ENCODE measurements at places on chromosomes 12 and 14.

GRCh38 chr12:22738945-22739344 lies 114.0 kb downstream of the ETNK1 start:
- no peak for DNase-seq
- no peak overlapping the region for H3K27ac ChIP-seq
- H3K36me3 ChIP-seq, result no peaks in the 10 kb centered on the region
- H3K27me3 ChIP-seq, result no peaks in the 10 kb centered on the region

GRCh38 chr12:65170209-65170881 lies 962 bp downstream of the LEMD3 start:
- peaks cover 51% of the 10 kb centered on the region for H3K4me1 ChIP-seq
- no peaks in the 10 kb centered on the region for H3K27me3 ChIP-seq
- H3K36me3 ChIP-seq, result peaks cover 4% of the 10 kb centered on the region
- peak overlapping the region; percentile 96 for H3K27ac ChIP-seq

- no peaks in the 10 kb centered on the region for H3K36me3 ChIP-seq
- H3K4me3 ChIP-seq, result no peak overlapping the region
- no peak overlapping the region for H3K27ac ChIP-seq
- DNase-seq, result no peak
- H3K27me3 ChIP-seq, result no peaks in the 10 kb centered on the region
- H3K4me1 ChIP-seq, result no peaks in the 10 kb centered on the region
Observed at GRCh38 chr14:100332071-100332639, 9.0 kb downstream of the SLC25A47 start.

DNA sequence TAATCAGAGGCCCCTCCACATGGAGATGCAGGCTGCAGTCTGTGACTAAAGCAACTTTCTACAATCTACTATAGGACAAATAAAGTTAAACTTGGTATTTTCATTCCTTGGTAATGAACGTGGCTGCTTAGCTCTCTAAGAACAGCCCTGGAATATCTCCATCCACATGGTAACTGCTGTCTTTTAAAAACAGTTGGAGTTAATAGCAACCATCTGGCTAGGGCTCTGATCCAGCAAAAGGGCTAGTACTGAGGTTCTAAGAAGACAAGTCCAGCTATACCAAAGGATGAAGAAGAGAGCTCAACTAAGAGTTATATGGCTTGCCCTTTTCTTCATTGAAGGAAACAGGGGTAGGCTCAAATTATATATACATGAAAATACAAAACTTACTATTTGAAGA lies 920.1 kb downstream of the FLRT2 start:
- H3K4me3 ChIP-seq, result no peak overlapping the region
- no peaks in the 10 kb centered on the region for H3K27me3 ChIP-seq
- H3K36me3 ChIP-seq, result no peaks in the 10 kb centered on the region
- DNase-seq, result no peak
- no peak overlapping the region for H3K27ac ChIP-seq
- no peaks in the 10 kb centered on the region for H3K4me1 ChIP-seq

DNA sequence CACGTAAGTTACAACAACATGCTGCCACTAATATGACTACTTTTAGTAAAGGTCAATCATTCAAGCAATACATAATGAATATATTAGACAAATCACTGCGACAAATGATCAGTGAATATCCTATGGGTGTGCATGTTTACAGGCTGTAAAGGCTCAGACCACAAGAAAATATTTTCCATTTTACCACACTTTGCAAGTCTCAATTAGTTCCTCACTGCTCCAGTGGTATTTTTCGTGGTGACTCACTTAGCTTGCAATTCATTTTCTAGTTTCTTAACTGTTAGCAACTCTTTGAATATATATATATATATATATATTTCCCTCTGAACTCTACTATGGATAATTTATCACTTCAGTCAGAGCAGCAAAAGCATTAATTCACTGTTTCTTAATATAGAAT lies 96.9 kb downstream of the EML5 start:
- no peaks in the 10 kb centered on the region for H3K27me3 ChIP-seq
- H3K4me3 ChIP-seq, result no peak overlapping the region
- H3K27ac ChIP-seq, result no peak overlapping the region
- no peak for DNase-seq
- H3K36me3 ChIP-seq, result no peaks in the 10 kb centered on the region
- H3K4me1 ChIP-seq, result no peaks in the 10 kb centered on the region

DNA sequence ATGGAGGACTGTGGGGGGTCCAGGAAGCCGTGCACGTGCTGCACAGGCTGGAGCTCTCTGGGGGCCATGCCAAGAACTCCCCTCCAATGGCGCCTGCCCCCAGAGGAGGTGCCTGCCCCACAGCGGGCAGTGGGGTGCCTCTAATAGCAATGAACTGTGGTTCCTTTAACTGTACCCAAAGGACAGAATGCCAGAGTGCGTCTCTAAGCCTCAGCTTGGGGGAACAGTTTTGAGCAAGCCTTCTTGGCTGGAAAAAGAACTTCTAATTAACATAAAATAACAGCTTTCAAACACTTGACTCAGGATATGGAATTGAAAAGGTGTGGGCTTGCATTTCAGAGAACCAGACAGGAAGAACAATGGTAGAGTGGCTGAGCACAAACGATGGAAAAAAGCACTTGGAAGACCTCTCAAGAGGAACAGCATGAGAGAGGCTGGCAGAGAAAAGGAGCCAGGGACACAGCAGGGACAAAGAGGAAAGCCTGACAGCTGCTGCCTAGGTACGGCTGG lies 195.6 kb downstream of the TTC7B start:
- H3K4me1 ChIP-seq, result no peaks in the 10 kb centered on the region
- DNase-seq, result no peak
- no peaks in the 10 kb centered on the region for H3K27me3 ChIP-seq
- no peak overlapping the region for H3K27ac ChIP-seq

GRCh38 chr12:30952015-30952414 lies 25.5 kb downstream of the TSPAN11 start:
- H3K4me1 ChIP-seq, result no peaks in the 10 kb centered on the region
- H3K4me3 ChIP-seq, result no peak overlapping the region
- DNase-seq, result no peak
- H3K27me3 ChIP-seq, result no peaks in the 10 kb centered on the region
- H3K36me3 ChIP-seq, result no peaks in the 10 kb centered on the region

DNA sequence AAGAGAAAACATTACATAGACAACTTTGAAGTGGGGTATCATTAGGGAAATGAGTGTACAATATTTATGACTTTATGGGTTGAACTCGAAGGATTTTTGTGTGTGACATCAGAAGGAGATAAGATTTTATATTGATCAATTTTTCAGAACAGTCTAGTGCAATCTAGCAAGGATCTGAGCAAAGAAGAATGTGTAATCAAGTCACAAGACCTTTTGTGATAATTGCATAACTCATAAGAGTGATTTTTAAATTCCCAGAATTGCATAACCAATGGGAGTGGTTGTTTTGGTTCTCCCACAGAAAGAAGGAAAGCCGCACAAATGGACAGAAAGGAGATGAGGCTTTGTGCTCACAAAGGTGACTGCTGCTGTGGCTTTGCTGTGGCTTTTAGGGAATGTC lies 441.8 kb upstream of the FLRT2 start:
- no peaks in the 10 kb centered on the region for H3K4me1 ChIP-seq
- no peak overlapping the region for H3K27ac ChIP-seq
- DNase-seq, result no peak
- no peaks in the 10 kb centered on the region for H3K36me3 ChIP-seq
- no peaks in the 10 kb centered on the region for H3K27me3 ChIP-seq

- no peak overlapping the region for H3K4me3 ChIP-seq
- no peaks in the 10 kb centered on the region for H3K36me3 ChIP-seq
- no peak for DNase-seq
- no peak overlapping the region for H3K27ac ChIP-seq
Observed at GRCh38 chr14:84446250-84446649, 1083.7 kb upstream of the FLRT2 start.

- no peaks in the 10 kb centered on the region for H3K36me3 ChIP-seq
- no peak overlapping the region for H3K4me3 ChIP-seq
- no peak overlapping the region for H3K27ac ChIP-seq
- no peak for DNase-seq
Observed at GRCh38 chr14:39474416-39474911, 42.2 kb upstream of the FBXO33 start.

GRCh38 chr12:110244372-110244771 lies 36.7 kb upstream of the ATP2A2 start:
- no peak overlapping the region for H3K4me3 ChIP-seq
- no peaks in the 10 kb centered on the region for H3K36me3 ChIP-seq
- DNase-seq, result no peak
- no peaks in the 10 kb centered on the region for H3K4me1 ChIP-seq
- H3K27ac ChIP-seq, result no peak overlapping the region
- no peaks in the 10 kb centered on the region for H3K27me3 ChIP-seq

GRCh38 chr14:54671537-54671936 lies 104.6 kb downstream of the SAMD4A start:
- H3K27ac ChIP-seq, result no peak overlapping the region
- H3K27me3 ChIP-seq, result no peaks in the 10 kb centered on the region
- peaks cover 2% of the 10 kb centered on the region for H3K4me1 ChIP-seq
- H3K4me3 ChIP-seq, result no peak overlapping the region
- no peak for DNase-seq
- H3K36me3 ChIP-seq, result no peaks in the 10 kb centered on the region

DNA sequence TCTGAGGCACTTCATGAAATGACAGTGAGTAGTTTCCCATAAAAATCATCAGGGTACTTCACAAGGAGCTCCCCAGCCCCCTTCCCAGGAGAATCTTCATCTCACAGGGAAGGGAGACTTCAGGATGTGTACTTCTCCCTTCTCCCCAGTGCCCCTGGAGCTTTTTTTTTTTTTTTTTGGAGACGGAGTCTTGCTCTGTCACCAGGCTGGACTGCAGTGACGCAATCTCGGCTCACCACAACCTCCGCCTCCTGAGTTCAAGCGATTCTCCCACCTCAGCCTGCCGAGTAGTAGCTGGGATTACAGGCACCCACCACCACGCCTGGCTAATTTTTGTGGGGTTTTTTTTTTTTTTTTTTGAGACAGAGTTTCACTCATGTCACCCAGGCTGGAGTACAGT lies 10.4 kb downstream of the ITPK1 start:
- H3K36me3 ChIP-seq, result peaks cover 8% of the 10 kb centered on the region
- peak; percentile 80 for DNase-seq

GRCh38 chr14:53748691-53749090 lies 207.9 kb downstream of the BMP4 start:
- H3K27ac ChIP-seq, result no peak overlapping the region
- H3K36me3 ChIP-seq, result no peaks in the 10 kb centered on the region
- H3K4me3 ChIP-seq, result no peak overlapping the region
- DNase-seq, result no peak

DNA sequence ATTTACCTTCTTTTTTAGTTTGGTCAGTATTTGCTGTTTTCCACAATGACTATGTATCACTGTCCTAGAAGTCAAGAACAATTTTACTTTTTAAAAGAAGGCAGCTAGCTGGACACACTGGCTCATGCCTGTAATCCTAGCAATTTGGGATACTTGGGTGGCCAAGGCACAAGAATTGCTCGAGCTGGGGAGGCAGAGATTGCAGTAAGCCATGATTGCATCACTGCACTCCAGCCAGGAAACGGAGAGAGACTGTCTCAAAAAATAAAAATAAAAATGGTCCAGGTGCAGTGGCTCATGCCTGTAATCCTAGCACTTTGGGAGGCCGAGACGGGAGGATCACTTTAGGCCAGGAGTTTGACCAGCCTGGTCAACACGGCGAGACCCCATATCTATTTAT lies 28.3 kb downstream of the MDM1 start:
- no peak overlapping the region for H3K4me3 ChIP-seq
- H3K36me3 ChIP-seq, result peaks cover 34% of the 10 kb centered on the region
- no peaks in the 10 kb centered on the region for H3K27me3 ChIP-seq

DNA sequence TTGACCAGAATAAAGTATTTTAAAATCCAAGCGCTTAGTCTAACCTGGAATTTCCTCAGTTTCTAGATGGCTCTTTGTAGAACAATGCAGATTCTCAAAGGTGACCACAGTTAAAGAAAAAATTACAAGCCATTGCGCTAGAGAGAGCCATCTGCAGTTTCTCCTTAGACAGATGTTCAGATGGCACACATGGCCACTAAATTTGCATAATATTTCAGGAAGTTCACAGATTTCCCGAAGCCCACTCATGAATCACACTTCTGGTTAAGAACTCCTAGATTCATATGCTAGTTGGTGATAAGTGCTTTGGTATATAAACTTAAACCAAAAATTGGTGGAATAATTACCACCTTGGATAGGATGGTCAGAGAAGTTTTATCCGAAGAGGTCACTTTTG lies 749 bp downstream of the AKAP3 start:
- no peak overlapping the region for H3K27ac ChIP-seq
- H3K4me1 ChIP-seq, result peaks cover 25% of the 10 kb centered on the region
- H3K27me3 ChIP-seq, result no peaks in the 10 kb centered on the region
- no peaks in the 10 kb centered on the region for H3K36me3 ChIP-seq
- DNase-seq, result peak; percentile 85
- peak overlapping the region; percentile 92 for H3K4me3 ChIP-seq

GRCh38 chr14:105143451-105144025 lies 25.0 kb downstream of the JAG2 start:
- H3K27ac ChIP-seq, result no peak overlapping the region
- no peaks in the 10 kb centered on the region for H3K4me1 ChIP-seq
- no peaks in the 10 kb centered on the region for H3K36me3 ChIP-seq
- no peak overlapping the region for H3K4me3 ChIP-seq

GRCh38 chr12:124919521-124920352 lies 5.3 kb upstream of the UBC start:
- H3K27me3 ChIP-seq, result no peaks in the 10 kb centered on the region
- H3K36me3 ChIP-seq, result no peaks in the 10 kb centered on the region
- no peak overlapping the region for H3K4me3 ChIP-seq
- peaks cover 72% of the 10 kb centered on the region for H3K4me1 ChIP-seq
- DNase-seq, result peak; percentile 68

DNA sequence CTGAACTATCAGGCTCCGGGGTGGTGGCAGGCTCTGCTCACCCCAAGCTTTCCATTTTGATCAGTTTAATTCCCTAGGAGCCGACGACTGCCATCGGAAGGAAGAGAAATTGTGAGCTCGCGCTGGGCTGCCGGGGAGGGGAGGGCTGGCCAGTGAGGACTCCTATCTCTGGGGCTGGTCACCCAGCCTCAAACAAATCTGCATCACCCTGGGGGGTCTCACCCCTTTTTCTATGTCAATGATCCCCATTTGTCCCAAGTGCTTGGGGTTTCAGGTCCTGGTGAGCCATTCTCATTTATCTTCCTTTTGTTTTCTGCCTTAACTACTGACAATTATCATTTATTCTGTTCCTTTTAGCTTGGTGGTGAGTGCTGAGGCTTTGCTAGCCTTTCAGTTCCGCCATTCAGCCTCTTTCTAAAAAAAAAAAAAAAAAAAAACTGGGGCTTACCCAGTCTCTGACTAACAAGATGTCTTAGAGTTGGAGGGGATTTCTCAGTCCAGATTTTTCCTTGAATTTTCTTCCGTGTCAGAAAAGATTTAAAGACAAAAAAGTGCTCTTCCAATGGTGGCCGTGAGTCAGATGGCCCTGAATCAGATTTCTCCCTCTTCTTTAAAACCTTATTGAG lies 22.8 kb upstream of the USP44 start:
- no peaks in the 10 kb centered on the region for H3K36me3 ChIP-seq
- H3K4me3 ChIP-seq, result no peak overlapping the region
- peak; percentile 19 for DNase-seq
- peaks cover 8% of the 10 kb centered on the region for H3K27me3 ChIP-seq
- H3K27ac ChIP-seq, result no peak overlapping the region

DNA sequence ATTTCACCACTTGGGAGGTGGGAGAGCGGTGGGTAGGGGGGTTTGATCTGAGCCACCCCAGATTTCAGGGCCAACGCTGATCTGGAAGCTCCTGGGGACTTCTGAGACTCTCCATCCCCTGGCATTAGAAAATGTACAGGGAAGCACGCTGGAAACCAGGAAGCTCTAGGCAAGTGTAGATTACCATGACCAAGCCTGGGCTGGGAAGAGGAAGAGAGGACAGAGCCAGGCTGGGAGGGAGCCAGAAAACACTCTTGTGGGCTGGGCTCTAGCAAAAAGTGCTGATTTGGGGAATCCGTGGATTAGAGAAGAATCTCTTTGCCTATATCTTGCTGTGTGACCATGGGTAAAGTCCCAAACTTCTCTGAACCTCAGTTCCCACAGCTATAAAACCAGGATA lies 236.7 kb downstream of the BCL11B start:
- no peak for DNase-seq
- no peaks in the 10 kb centered on the region for H3K36me3 ChIP-seq
- H3K27me3 ChIP-seq, result no peaks in the 10 kb centered on the region
- no peak overlapping the region for H3K27ac ChIP-seq
- peaks cover 5% of the 10 kb centered on the region for H3K4me1 ChIP-seq
